Brain microvascular endothelial cell (primary cell): ENCODE measurements at places on chromosomes 4 and X.
A peak's percentile ranks its signal among the peaks of the same experiment; 100 is the strongest.

GRCh38 chrX:134443461-134443860 is 16.5 kb upstream of the HPRT1 start:
- no peak for DNase-seq

- DNase-seq = no peak
These were observed 3.5 kb upstream of the TIMP1 start for GRCh38 chrX:47578692-47579091.

- no peak for DNase-seq
These were observed 41.2 kb downstream of the LAS1L start for GRCh38 chrX:65493431-65493830.

DNA sequence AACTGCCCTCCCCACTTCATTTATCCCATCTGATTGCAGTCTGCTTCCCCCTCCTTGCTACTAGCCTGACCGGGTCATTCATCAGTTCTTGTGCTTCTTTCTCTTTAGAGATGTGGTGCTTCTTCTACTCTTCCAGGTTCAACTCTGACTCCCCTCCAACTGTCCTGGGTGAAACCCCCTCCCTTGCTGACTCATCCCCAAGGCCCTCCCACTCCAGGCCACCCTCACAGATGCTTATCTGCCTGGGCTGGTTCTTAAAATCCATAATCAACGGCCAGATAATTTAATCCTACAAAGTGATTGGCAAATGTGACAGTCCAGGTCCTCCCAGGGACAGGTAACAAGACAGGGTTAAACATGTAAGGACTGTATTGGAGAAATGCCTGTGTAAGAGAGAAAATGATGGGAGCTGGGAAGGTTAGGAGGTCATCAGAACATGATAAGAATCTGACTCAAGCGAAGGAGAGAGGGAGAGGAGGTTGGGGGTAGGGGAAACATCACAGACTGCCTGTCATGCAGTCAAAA is 182.8 kb upstream of the C1QTNF7 start:
- no peak for DNase-seq

DNA sequence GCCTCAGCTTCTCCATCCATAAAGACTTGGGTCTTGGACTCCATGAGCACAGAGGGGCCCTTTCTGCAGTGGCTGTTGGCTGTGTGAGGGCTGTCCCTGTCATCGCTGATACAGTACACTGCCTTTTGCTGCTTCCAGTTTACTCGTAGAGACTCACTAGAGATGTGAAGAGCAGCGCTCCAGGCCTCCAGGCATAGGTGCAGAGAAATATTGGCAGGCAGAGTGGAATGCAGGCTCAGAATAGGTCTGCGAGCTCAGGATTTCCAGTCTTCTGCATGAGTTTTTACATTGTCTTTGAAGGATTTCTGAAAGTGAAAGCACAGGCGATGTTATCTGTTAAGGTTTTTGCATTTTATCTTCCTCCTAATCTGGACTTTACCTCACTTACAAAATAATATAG is 97.4 kb downstream of the AASDH start:
- no peak for DNase-seq

GRCh38 chrX:5117816-5118215 is 1110.9 kb downstream of the NLGN4X start:
- DNase-seq = no peak

- no peak for DNase-seq
These were observed 72.8 kb downstream of the SMIM20 start for GRCh38 chr4:25986807-25987206.

GRCh38 chr4:142373610-142374009 is 472.5 kb downstream of the INPP4B start:
- DNase-seq = no peak

DNA sequence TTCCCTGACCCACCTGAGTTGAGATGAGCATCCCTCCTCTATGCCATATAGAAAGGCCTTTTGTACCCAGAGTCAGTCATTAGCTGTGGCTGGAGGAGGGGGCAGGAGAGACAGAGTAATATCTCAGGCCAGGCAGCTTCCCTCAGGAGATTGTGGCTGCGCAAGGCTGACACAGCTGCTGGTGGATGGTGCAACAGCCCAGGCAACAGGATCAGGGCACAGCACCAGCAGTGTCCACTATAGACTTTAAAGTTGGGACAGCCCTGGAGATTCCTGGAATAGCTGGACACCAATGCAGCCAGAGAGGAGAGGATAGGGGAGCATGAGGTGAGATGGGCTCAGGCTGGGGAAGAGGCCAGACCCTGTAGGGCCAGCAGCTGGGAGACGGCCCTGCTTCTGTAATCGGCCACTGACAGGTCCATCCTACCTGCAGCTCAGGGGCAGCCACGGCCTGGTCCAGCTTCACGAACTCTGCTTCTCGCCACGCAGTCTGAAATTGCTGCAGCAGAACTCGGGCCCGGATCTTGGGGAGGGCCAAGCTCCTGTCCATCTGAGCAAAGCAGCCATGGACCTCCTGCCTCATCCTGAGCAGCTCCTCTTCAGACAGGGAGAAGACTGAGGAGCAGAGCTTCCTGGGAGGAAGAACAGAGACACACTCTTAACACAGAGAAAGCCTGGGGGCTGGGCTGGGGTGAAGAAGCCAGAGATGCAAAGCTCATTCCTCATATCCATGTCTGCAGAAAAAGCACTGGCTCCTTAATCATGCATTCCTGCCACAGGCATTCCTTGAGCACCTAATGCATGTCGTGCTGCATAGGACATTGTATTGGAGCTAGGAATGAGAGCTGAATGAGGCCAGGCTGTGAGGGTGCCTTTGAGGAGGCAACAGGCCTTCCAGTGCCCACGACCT is 90.1 kb downstream of the EVC2 start:
- DNase-seq = no peak

DNA sequence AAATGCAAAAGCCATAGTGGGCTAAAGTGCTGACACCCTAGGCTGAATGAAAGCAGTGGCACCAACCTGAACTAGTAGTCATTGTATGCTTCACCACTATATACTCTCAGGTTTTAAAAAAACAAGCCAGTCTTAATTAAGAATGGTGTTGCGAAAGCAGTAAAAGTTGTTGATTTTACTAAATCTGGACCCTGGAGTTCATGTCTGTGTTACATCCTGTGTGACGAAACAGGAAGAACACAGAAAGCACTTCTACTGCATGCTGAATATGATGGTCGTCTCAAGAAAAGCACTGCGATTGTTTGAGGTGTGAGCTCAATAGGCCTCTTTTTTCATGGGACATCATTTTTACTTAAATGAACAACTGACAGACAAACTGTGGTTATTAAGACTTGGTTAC is 24.2 kb upstream of the GDPD2 start:
- peak; percentile 3 for DNase-seq

DNA sequence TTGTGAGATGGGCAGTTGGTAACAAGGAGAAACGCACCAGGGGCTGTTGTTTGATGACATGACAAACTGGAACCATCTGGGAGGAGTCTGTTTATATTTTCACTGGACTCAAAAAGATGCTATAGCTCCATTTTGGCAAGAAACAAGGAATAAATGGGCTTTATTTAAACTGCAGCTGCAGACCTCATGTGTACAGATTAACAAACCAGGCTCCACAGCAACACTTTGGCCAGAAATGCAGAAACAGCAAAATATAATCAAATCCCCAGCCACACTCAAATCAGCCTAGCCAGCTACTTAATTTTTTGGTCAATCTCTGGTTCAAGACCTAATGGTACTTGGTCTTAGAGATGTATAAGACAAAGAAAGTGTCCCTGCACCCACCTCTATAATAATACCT is 52.7 kb downstream of the ASB9 start:
- DNase-seq = no peak
